ENCODE measurements at places on chromosomes 7 and 10. TPM values are rescaled to one million over a fixed set of nuclear protein-coding genes. Genes with fewer than 3 reads are reported as not detected.
A peak's percentile ranks its signal among the peaks of the same experiment; 100 is the strongest.

DNA sequence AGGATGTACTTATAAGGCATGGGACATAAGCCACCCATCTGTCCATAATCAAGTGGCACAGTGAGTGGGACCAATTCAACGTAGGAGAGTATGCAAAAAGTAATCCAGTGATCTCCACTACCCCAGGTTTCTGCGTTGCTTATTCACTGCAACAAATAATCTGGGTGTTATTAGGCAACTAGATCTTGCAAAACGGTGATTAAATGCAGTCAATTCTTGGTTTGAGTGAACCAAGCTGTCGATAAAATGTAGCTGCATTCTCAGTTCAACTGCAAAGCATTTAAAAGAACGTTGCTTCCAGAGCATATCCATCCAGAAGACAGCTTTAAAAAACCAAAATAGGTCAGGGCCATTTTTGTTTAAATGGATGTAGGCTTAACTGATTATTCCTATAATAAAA lies 5.0 kb downstream of the LSMEM1 start:
- no peak for DNase-seq

DNA sequence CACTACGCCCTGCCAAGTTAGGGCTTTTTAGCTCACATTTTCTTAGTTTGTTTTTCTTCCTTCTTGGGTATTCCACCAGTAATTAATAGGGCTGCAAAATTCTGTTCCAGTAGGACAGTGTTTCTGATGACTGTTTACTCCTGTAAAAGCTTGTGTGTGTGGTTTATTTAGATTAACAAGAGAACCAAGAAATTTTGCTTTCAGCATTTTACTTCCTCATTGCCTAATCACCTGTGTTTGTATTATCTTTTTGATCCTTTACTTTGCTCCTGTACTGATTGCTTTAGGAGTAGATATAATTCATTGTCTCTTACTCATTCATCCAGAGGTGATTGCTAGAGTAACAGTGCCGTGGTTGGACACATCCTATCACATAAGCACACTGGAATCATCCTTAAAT lies 27.7 kb downstream of the TDRD1 start:
- DNase-seq: peak; percentile 2

DNA sequence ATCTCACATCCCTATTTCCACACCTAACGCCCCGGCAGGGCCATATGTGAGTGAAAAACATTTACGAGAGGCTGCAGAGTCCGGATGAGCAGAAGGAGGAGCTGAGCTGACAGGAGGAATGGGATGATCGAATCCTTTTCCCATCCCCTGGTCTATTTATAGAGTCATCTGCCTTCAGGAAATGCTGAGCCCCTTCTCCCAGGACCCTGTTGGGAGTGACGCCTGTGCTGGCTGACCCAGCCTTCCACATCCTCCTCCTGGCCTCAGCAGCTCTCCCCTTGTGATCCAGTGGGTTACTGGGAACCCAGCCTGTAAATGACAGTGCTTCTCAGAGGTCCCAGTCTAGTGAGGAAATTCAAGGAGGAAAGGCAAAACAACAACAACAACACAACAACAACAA lies 16.6 kb downstream of the DENND2A start:
- DNase-seq: peak; percentile 52

GRCh38 chr10:91210435-91210834 lies 10.0 kb upstream of the PCGF5 start:
- DNase-seq: peak; percentile 62

- peak; percentile 65 for DNase-seq
Measured at GRCh38 chr7:22110227-22110839, 164.6 kb upstream of the CDCA7L start.

GRCh38 chr7:87199700-87200450 lies 19.7 kb downstream of the TMEM243 start:
- no peak for DNase-seq

Gene LAMB1
- polyA plus RNA-seq: 271 TPM

DNA sequence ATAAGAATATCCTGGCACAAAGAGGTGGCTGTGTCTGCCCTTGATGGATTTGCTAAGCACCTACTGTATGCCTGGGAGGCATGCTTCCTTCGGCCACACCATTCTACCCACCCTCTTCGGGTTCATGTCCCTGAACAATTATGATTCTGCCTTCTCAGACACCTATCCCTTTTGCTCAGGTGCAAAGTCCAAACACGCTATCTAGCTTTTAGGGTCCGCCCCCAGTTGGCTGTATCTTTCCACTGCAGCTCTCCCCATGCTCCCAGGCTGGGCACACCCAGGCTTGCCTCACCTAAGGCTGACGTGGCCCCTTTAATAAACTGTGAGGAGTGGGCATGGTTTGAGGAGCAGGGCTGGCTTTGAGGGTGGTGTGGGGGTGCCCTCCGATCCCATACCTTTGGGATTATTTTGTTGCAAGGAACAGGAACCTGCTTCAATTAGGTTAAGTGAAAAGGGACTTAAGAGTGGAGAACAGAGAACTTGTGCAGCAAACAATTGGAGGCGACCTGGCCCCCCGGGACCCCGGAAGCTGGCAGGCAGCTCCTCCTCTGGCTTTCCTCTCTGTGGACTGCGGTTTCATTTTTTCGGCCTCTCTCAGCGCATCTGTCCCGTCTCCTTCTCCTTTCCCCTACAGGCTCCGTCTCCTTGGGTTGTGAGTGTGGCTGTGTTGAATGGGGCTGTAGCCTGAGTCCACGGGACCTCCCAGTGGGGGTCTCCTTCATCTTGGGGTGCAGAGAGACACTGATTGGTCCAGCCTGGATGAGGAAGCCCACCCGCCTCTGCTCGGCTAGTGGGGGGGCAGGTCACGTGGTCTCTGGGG lies 3.8 kb downstream of the CLIP2 start:
- peak; percentile 97 for DNase-seq

GRCh38 chr7:51224811-51225595 lies 91.6 kb downstream of the COBL start:
- DNase-seq: peak; percentile 68

Gene GTF2IRD2
- 26.4 TPM for polyA plus RNA-seq
